H1 (cell line): ENCODE measurements at places on chromosomes 2 and 18.

DNA sequence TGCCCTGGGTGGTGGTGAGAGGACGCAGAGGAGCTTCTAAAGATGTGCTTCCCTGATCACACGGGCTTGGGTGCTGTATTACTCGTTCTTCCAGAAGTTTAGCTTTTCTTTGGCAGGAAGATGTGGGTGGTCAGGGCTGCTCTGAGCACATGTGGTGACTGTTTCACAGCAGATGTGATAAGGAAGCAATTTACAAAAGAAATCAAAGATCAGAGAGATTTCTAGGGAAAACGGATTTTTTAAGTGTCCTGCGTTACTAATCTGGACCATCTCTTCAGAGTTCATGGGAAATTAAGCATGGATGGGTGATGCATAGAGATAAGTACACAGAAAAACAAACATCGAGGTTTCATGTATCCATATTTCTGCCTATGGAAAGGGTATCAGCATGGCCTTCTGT lies 99.4 kb downstream of the WDSUB1 start:
- no peaks in the 10 kb centered on the region for H3K36me3 ChIP-seq
- H3K4me1 ChIP-seq = no peaks in the 10 kb centered on the region
- H3K27me3 ChIP-seq = no peaks in the 10 kb centered on the region
- DNase-seq = no peak
- no peak overlapping the region for H3K27ac ChIP-seq

DNA sequence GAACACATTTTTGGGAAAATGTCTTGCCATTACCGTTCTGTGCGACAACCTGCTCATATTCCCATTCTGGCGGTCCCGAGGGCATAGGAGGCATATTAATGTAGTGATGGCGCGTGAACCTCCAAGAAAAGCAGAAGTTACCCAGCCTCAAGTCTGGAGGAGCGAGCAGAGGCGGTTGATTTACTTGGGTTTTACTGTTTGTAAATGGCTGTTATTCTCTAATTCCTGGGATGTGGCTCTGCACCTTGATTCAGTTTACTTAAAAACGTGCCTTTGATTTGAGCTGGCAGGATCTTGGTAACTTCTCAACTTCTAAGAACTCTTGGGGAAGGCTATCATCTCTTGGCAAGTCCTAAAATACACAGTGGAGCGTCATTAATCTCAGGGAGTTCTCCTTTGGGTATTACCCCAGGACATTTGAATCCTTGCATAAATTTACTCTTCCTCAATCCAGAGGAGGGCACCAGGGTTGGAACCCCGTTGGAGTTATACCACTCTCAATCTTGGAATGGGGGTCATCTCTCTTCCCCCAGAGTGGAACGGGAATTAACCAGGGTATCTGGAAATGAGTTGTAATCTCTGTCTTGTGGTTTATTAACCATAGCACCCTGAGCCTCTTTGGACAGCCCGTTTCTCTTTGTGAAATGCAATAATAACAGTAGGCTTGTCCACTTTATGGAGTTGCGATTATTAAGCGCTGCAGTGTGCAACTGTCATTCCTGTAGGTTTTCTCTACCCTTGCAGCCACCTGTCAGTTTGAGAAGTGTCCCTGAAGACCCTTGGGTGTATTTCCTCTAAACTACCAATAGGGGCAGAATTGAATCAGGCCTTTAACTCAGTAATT lies 2.1 kb downstream of the HK2 start:
- 0 out of 2 replicates have a peak overlapping the region, but pooled peaks have one; percentile 51 for H3K27ac ChIP-seq
- DNase-seq = no peak
- no peaks in the 10 kb centered on the region for H3K27me3 ChIP-seq
- H3K4me1 ChIP-seq = peaks cover 14% of the 10 kb centered on the region

DNA sequence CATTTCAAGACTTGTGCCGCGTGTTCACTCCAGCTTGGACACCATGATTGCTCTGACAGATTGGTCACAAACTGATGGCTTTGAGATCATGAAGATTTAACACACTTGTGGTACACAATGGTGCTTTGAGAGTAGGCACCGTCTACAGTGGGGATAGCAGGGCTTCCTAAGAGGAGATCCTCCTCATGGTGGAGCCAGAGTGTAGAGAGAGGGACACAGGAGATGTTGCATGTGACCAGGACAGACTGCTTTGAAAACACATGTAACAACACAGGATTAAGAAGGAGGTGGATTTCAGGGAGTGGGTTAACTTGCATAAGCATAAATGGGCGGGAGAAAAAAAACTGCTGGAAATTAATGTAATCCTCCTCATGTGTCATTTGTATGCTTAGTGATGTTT lies 95.7 kb upstream of the LINC00305 start:
- H3K27me3 ChIP-seq = no peaks in the 10 kb centered on the region
- DNase-seq = no peak
- no peak overlapping the region for H3K4me3 ChIP-seq
- no peaks in the 10 kb centered on the region for H3K36me3 ChIP-seq
- H3K4me1 ChIP-seq = no peaks in the 10 kb centered on the region

- H3K27me3 ChIP-seq = no peaks in the 10 kb centered on the region
- no peak for DNase-seq
- H3K4me3 ChIP-seq = no peak overlapping the region
- no peaks in the 10 kb centered on the region for H3K36me3 ChIP-seq
- no peaks in the 10 kb centered on the region for H3K4me1 ChIP-seq
Measured at GRCh38 chr2:29580223-29580622, 341.2 kb downstream of the ALK start.

DNA sequence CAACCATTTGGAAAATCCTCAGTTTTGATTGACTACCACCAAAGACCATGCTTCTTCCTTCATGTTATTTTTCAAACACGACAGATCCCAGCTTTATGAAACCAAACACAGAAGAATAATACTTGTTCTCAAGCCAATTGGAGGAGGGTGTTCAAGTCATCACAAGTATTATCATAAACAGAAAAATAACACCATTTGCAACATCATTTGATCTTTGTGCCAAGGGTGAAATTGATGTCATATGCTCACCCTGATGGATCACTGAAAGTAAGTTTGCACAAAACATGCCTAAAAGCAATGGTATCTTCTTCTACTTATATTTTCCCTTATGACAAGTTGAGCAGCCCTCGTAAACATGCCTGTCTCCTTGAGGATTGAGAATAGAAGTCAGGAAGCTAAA lies 448.0 kb upstream of the ZEB2 start:
- no peak for DNase-seq
- H3K36me3 ChIP-seq = no peaks in the 10 kb centered on the region
- H3K4me1 ChIP-seq = no peaks in the 10 kb centered on the region
- no peaks in the 10 kb centered on the region for H3K27me3 ChIP-seq

- H3K27me3 ChIP-seq = no peaks in the 10 kb centered on the region
- H3K4me3 ChIP-seq = no peak overlapping the region
- H3K27ac ChIP-seq = no peak overlapping the region
- no peak for DNase-seq
- no peaks in the 10 kb centered on the region; the same call in 1 of the 2 replicates for H3K36me3 ChIP-seq
Measured at GRCh38 chr18:62778976-62779869, 63.9 kb downstream of the PHLPP1 start.

GRCh38 chr2:25817630-25818029 lies 60.7 kb downstream of the ASXL2 start:
- H3K36me3 ChIP-seq = no peaks in the 10 kb centered on the region
- no peaks in the 10 kb centered on the region for H3K27me3 ChIP-seq
- no peak overlapping the region for H3K27ac ChIP-seq

DNA sequence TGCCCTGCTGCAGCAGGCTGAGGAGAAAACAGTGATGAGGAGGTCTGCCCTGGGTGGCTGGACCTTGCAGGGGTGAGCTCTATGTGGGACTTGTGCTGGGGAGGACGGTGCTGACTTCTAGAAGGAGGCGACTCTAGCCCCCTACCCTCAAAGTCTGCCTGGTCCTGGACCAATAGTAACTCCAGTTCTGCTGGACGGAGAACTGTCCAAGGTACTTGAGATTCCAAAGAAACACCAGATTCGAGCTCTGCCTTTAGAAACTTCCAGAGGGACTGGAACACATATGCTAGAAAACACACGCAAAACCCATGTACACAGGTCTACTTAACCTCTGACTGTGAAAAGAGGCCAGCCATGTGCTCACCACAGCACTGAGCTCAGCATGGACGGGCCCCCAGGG lies 260.6 kb downstream of the TWIST2 start:
- H3K27me3 ChIP-seq = no peaks in the 10 kb centered on the region
- H3K36me3 ChIP-seq = peaks cover 8% of the 10 kb centered on the region
- H3K27ac ChIP-seq = no peak overlapping the region
- no peak overlapping the region for H3K4me3 ChIP-seq

GRCh38 chr18:60596928-60597327 lies 224.4 kb upstream of the MC4R start:
- H3K4me1 ChIP-seq = no peaks in the 10 kb centered on the region
- no peaks in the 10 kb centered on the region for H3K36me3 ChIP-seq
- H3K27me3 ChIP-seq = no peaks in the 10 kb centered on the region
- H3K4me3 ChIP-seq = no peak overlapping the region
